ENCODE measurements at places on chromosomes 6 and 20. TPM values are rescaled to one million over a fixed set of nuclear protein-coding genes. Genes with fewer than 3 reads are reported as not detected.
A peak's percentile ranks its signal among the peaks of the same experiment; 100 is the strongest.

Gene RAET1E
- not detected for total RNA-seq

DNA sequence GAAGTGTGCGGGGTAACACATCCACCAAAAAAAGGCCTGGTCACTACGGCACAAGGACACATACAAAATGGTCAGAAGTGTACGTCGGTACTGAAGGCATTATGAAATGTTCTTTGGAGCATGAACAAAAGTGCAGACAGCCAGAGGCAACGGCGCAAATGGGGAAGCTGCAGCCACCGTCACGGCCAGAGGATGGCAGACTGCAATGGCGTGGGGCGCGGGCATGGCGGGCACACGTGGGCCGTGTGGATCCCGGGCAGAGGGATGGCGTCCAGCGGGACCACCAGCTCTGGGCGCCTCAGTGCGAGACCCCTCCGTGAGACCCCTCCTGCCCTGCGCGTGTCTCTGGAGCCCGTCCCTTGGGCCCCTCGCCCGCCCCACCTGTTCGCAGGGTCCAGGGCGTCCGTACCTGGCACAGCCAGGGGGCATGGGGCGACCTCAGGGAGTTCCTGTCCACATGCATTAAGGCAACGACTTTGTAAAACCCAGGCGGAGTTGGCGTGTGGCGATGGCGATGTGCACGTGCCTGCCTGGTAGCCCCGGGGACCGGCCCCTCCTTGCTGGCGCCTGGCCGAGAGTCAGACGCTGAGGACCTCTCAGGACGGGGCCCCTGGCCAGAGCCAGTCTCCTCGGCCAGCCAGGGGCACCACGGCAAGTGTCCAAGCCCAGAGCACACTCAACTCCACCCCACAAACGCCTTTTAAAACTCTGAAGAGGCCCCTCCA, 39.5 kb upstream of the CHRNA4 start:
- no peak for DNase-seq

- DNase-seq: no peak
Observed at GRCh38 chr6:10410207-10411050, 4.4 kb downstream of the TFAP2A start.

- no peak for DNase-seq
Observed at GRCh38 chr6:163738725-163739407, 324.3 kb downstream of the QKI start.

Gene PKIB
- 2.0 TPM for total RNA-seq

Gene SOX18
- total RNA-seq: 0.72 TPM

Gene LST1
- total RNA-seq: 24.6 TPM

Gene STX11
- 36.0 TPM for total RNA-seq

- DNase-seq: peak; percentile 52
Observed at GRCh38 chr6:26342106-26343004, 22.6 kb upstream of the BTN3A2 start.

Gene POFUT1
- 59.7 TPM for total RNA-seq

GRCh38 chr20:43913291-43914025, 1.2 kb upstream of the TOX2 start:
- no peak for DNase-seq

DNA sequence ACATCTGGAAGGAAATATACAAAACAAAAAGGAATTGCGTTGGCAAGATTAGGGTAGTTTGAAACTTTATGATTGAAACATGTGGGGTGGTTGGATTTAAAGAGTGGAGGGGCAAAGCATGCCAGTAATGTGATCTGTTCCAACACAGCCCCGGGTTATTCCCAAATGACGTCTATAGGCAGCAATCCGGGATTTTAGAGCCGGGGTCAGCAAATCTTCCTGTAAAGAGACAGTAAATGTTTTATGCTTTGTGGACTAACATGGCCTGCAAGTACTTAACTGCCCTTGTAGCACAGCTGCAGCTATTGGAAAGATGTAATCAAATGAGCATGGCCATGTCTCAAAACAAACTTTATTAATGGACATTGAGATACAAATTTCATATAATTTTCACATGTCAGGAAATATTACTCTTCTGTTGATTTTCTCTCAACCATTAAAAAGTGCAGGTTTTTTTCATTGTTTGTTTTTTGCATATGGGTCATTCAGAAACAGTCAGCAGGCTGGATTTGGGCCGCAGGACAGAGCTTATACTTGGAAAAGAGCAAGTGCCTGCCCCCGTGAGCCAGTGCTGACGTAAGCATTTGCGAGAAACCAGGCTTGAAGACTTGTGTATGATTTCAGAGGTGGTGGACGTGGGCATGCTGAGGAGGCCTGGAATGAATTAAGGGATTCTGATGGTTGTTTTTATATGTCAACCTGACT, 136.5 kb downstream of the DOK5 start:
- DNase-seq: no peak

- DNase-seq: no peak
Observed at GRCh38 chr20:46978951-46979491, 84.4 kb downstream of the EYA2 start.

DNA sequence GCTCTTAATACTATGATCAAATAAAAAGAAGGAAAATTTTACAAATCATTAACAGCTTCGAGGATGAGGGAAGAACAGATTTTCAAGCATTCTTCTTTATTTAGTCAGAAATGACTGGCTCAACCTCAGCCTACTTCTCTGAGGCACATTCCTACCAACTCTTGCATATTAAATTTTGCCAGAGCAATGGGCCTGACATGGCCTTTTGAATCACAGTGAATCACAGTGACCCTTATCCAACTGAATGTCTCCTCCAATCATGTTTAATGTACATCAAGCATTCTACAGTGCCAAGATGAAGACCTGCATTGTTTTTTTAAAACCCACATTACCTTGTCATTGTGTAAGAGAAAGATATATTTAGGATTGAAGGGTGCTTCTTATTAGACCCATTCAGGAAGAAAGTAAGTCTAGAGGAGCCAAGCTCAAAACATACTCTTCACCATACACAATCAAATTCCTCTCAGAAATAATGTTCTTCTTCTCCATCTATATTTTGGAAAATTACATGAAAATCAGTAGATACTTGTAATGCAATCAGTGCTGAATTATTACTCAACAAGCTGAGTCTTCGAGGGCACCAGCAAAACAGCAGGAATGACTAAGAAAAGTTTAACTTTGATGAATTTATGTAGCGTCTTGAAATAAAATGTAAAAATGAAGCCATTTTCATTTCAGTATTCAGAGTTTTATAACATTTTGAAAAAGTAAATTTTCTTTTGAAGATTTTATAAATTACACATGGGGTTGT, 44.1 kb upstream of the MOXD1 start:
- DNase-seq: no peak

Gene CST1
- total RNA-seq: not detected

- DNase-seq: no peak
Observed at GRCh38 chr6:169577236-169577635, 124.6 kb downstream of the WDR27 start.

- DNase-seq: no peak
Observed at GRCh38 chr20:25284131-25284601, 36.3 kb downstream of the PYGB start.

GRCh38 chr20:45835329-45835765, 1.7 kb downstream of the SNX21 start:
- DNase-seq: no peak

Data from activated T-cell treated with anti-CD3 and anti-CD28 coated beads, Interleukin-2, amount 50 U/mL, for 72 hours (primary cell).